ENCODE measurements at places on chromosomes 6 and 20.

DNA sequence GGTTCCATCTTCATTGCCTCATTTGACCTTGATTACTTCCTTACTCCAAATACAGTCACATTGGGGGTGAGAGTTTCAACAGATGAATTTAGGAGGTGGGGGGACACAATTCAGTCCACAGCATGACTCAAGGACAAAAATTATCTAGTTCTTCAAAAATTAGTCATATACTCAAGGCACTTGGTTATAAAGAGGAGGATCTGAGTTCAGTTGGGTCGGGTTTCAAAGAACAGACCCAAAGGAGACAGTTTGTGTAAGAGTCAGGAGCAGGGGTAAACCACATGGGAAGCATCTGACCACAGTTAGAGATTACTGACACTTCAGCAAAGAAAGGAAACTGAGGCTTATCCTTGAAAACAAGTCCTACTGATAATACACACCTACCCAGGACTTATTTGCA, 138.0 kb downstream of the TBC1D7 start:
- DNase-seq, result no peak

- no peak for DNase-seq
These were observed 24.6 kb downstream of the RBM38 start for GRCh38 chr20:57415771-57416170.

DNA sequence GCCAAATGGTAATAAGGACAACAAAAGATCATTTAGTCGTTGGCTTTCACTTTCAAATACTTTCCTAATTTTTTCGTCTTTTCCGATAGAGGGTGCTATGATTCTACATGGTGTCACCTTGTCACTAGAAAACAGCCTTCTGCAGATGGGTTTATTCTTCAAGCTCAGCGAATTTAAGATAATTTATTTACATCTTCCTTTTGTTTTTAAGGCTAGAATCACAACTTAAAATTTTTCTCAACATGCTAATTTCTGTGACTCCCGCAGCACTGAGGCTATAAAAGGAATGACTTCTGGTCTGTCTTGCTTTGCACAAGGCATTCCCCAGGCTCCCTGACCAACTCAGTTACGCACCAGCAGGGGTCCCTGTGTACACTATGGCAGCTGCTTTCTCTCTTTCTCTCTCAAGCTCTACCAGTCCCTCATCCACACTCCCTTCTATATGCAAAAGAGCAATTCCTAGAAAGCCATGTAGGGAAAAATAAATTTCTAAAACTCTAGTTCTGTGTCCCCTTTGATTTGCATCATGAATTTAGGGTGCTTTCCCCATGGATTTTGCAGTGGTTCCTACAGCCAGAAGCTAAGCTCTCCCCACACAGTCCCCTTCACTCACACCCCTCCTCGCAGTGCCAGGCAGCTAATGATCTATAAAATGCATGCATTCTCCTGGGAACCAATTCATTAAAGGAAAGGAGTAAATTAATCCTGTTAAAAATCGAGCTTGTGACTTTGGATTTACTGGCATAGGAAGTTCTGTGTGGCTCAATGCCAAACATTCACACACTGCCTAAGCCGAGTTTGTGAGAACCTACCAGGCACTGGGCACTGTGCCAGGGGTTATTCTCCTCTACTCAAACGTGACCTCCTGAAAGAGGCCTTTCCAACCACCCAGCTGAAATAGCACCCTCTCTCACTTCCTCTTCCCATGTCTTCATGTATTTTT, 74.5 kb downstream of the DCDC2 start:
- DNase-seq, result peak; percentile 30

DNA sequence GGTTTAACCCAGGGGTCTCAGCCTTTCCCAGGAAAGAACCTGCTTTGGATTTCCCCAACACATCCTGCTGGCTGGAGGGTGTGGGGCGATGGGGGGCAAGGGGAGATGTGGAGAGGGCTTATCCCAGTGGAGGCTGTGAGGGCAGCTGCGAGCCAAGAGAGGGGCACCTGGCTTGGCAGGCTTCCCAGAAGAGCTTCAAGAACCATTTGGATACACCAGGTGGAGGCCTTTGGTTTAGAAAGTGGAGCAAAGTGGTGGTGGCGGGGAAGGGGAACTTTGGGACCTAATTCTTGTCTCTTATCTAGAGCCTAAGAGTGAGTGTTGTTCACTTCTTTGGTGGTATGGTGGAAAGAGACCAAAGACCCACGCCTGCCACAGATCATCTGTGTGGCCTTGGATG, 12.4 kb downstream of the CD40 start:
- no peak for DNase-seq

DNA sequence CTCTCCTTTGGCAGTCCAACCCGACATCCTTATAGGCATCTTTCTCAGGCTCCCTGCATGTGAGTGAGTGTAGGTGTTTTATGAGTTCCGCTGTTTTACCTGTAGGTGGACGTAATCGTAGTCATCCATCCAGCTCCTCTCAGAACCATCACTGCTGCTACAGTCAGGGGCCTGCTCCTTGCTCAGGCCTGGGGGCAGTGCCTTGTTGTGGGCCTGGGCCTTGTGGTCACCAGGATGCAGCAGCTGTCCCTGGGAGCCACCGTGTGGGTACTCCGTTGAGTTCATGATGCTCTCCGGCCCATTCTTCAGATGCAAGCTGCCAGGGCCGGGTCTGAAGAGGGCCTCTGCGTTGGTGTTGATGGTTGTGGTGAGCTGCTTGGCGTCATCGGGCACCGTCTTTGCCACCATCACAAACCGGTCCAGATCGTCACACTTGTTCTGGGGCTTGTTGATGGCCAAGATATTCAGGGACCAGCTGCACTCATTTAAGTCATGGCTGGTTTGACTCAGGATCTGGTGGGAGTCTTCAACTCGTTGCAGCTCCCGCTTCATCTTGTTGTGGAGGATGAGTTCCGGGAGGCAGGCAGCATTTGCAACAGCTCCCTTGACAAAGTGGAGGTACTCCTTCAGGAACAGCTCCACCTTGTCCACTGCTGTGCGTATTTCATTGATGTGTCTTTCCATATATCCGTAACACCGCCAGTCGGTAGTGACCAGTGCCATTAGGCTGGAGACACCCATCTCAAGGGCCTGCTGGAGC, 42.4 kb downstream of the NEDD9 start:
- no peak for DNase-seq

- no peak for DNase-seq
These were observed 28.3 kb downstream of the RIN2 start for GRCh38 chr20:19786311-19786710.

DNA sequence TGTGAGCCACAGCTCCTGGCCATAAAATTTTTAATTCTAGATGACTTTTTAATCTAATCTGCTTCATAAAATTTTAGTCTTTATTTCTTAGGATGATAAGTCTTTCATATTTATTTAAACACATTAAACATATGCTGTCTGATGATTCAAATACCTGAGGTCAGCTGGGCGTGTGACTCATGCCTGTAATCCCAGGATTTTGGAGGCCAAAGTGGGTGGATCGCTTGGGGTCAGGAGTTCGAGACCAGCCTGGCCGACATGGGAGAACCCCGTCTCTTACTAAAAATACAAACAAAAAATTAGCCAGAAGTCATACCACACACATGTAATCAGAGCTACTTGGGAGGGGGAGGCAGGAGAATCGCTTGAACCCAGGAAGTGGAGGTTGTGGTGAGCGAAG, 53.1 kb downstream of the RBM24 start:
- DNase-seq, result no peak

GRCh38 chr6:43770372-43771209, 580 bp downstream of the VEGFA start:
- peak; percentile 47 for DNase-seq

DNA sequence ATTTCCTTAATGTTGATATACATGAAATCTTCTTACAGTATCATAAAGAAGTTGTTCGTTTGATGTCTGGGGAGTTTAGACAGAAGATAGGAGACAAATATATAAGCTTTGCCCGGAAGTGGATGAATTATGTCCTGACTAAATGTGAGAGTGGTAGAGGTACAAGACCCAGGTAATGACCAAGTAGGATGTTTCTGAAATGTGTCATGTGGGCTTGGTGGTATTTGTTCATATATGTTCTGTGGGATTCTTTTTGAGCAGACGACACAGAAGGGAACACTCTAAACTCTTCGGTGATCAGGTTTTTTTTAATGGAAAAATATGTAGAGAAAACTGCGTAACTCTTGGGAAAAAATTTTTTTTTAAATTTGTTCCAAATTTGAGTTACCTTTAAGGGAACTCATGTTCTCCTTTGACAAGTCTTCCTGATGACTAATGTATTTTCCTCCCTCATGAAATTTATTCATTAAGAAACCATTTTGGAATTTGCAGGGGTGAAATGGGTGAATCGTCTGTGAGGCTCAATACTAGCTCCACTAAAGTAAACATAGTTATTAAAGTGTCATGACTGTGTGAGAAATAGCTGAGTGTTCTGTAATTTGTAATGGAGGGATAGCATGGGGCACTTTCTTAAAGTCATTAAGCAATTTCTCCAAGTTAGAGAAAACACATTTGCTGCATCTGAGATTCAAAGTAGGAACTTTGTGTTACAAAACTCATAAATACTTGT, 100.6 kb downstream of the MAP3K4 start:
- DNase-seq, result no peak

- DNase-seq, result no peak
These were observed 17.4 kb downstream of the EZR start for GRCh38 chr6:158801655-158802294.

DNA sequence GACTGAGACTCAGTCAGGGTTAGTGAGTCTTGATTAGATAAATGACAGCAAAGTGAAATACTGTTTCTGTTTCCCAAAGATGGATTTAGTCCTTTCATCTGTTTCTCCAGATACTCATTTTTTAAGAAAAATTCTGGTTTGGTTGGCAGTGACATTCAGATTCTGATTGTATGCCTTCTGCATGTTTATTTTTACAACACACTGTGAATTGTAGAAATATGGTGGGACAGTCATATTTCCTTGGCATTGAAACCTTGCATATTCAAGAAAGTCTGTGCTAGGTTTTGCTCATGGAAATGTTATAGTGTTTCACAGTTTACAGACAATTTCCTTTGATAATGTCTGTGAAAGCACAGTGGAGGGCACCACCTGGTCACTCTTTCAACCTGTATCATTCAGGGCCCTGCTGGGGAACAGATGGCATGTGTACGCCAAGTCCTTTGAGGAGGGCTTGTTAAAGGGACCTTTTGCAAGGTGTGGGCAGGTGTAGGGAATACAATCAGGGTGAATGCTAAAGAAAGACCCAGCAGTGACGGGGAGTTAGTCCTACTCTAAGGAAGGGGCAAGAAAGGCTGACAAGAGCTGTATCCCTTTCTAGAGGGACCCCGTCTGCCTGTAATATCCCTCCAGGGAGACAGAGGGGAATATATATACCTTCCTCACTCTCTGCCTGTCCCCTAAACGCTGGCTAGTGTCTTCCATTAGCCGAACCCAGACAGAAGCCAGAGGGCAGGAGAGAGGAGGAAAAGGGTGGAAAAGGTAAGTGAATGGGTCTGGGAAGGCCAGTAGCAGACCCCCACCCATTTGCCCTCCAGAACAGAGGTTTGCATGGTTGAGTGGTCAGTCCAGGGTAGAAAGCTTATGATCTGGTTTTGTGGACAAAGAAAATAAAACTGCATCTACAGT, 10.2 kb downstream of the PLCB4 start:
- no peak for DNase-seq

- no peak for DNase-seq
These were observed 42.4 kb downstream of the FAM217A start for GRCh38 chr6:4036581-4036980.

DNA sequence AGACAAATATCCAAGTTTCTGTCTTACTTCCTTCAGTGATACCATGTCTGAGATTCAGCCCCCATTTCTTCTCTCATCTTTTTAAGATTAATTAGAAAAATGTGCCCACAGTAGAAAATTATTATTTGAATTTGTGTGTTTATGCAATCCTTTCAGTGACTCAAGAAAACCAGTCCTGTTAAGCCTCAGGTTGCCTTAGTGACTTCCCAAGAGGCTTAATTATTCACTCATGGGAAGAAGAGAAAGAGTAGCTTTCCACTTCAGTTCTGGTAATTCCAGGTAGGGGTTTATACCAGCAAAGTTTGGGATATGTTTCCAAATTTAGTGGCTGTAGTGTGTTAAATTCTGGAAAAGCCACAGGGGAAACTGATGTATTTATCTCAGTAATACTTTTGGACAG, 149.1 kb downstream of the RIMS1 start:
- no peak for DNase-seq

- DNase-seq, result peak; percentile 87
These were observed 60.0 kb downstream of the TRIM27 start for GRCh38 chr6:28863604-28864325.

- no peak for DNase-seq
These were observed 79.3 kb downstream of the PLG start for GRCh38 chr6:160781298-160781697.

DNA sequence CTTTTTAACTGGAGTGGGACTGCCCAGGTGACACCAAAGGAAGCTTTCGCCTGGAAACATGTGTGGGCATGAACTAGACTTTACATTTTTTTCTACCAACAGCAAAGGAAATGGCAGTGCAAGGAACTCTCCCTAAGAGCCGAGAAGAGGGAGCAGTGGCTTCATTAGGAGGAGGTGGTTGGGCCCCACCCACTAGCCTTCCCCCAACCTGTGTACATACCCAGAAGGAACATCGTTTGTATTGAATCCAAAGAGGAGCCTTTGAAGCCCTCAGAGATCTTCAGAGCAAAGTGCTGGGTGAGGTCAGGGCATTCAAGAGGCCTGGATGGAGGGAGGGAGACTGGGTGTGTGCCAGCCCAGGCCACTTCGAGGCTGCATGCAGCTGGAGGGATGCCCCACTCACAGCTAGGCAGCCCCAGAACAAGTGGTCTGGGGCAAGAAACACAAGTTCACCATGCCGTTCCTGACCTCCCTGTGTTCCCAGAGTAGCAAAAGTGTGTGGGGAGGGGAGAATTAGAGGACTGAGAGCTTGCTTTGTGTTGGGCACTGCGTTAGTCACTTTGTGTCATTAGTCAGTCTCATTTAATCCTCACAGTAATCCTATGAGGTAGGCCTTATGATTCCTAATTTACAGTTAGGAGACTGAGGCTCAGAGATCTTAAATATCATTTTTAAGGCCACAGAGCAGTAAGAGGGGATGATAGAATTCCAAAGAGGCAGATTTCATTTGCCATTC, 191.6 kb upstream of the SUPT3H start:
- DNase-seq, result no peak

DNA sequence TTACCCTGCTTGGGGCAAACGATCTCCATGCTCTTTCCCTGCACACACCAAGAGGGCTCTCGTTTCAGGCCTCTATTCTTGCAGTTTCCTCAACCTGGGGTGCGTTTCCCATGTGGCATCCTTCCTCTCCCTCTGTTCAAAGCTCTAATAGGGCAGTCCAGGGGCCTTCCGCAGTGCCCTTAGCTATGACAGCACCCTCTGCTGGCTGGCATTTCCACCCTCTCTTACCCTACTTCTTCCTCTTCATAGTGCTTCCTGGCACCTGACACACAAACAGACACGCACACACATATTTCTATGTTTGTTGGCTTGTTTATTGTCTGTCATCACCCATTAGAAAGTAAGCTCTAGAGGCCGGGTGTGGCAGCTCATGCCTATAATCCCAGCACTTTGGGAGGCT, 294.0 kb downstream of the CLIC5 start:
- DNase-seq, result no peak

Measured in stimulated activated CD4-positive, alpha-beta T cell treated with anti-CD3 and anti-CD28 coated beads, Interleukin-1b, Interleukin-23, amount 100 ng/mL, for 48 hours (primary cell).